ENCODE measurements at places on chromosomes 5 and 9.

- DNase-seq, result no peak
Measured at GRCh38 chr5:63249960-63250359, 671.3 kb downstream of the LRRC70 start.

GRCh38 chr5:29697785-29698414 is 1495.6 kb upstream of the CDH6 start:
- DNase-seq, result no peak

DNA sequence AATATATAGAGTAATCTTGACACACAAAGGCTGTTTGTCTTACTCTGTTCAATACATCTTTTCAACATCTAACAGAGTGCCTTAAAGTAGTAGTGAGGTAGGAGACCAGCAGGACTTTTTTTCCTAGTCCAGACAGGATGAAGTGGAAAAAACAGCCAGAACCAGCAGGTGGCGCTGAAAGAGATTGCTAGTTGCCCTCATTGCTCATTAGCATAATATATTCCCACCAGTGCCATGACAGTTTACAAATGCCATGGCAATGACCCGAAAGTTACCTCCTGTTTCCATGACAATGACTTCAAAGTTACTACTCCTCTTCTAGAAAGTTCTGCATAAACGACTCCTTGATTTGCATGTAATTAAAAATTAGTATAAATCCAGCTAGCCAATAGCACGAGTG is 387.4 kb downstream of the ACTL7B start:
- DNase-seq, result peak; percentile 39

GRCh38 chr5:20958641-20959040 is 970.6 kb upstream of the CDH18 start:
- DNase-seq, result no peak

GRCh38 chr5:43268188-43268820 is 44.9 kb downstream of the HMGCS1 start:
- DNase-seq, result no peak

- DNase-seq, result no peak
Measured at GRCh38 chr5:87154191-87154590, 113.5 kb upstream of the RASA1 start.

GRCh38 chr5:17995997-17996396 is 361.7 kb downstream of the TAF11L14 start:
- no peak for DNase-seq

DNA sequence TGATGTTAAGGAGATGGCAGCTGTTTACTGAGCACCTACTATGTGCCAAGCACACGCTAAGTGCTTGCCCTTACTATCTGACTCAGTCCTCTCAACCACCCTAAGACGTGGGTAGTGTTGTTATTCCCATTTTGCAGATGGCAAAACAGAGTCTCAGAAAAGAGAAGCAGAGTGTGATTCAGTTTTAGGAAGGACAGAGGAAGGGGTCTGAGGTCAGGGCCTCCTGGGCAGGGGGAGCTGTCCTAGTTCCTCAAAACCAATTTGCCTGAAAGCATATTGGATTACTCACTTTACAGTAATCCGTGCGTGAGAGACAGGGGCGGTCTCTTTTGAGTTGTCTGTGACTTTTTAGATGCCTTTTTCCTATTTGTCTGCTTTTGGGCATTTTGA is 23.2 kb downstream of the DNM1 start:
- DNase-seq, result no peak

DNA sequence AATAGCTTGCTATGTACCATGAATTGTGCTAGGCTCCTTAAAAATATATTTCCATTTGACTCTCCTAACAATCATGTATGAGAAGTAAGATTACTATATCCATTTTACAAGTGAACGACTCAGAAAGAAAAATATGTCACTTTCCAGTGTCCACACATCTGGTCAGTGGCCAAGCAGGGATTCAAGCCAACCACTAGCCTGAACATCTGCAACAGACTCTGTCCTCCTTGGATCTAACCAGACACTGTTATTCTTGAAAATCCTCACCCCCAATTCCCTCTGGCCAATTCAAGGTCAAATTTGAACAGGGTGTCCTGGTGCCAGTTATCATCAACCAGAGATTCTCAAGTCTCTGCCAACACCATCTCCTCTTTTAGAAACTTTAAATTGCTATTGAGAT is 344.1 kb upstream of the WWC1 start:
- no peak for DNase-seq

DNA sequence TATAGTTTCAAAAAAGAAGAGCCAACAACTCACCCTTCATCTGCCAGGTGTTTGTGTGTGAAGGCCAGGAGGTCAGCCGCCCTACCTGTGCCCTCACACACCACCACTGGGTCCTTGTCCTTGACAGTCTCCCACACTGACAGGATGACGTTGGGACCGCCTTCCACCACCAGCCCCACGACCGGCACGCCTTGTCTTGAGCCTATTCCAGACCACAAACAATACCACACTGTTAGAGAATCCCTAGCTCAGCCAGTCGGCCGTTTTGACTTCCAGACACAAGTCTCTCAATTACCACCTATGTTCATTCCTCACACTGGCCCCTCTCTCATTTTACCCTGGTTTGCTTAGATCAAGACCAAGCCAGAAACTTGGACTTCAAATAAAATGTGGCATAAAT is 66.1 kb downstream of the TRPM6 start:
- no peak for DNase-seq

- no peak for DNase-seq
Measured at GRCh38 chr9:122788831-122789230, at the start of gene OR5C1. Gene OR5C1, plus strand, starts transcription at chr9:122788933. Its CDS starts 0 bp downstream, at chr9:122788933.

- no peak for DNase-seq
Measured at GRCh38 chr9:27672718-27673117, 99.4 kb upstream of the C9orf72 start.

DNA sequence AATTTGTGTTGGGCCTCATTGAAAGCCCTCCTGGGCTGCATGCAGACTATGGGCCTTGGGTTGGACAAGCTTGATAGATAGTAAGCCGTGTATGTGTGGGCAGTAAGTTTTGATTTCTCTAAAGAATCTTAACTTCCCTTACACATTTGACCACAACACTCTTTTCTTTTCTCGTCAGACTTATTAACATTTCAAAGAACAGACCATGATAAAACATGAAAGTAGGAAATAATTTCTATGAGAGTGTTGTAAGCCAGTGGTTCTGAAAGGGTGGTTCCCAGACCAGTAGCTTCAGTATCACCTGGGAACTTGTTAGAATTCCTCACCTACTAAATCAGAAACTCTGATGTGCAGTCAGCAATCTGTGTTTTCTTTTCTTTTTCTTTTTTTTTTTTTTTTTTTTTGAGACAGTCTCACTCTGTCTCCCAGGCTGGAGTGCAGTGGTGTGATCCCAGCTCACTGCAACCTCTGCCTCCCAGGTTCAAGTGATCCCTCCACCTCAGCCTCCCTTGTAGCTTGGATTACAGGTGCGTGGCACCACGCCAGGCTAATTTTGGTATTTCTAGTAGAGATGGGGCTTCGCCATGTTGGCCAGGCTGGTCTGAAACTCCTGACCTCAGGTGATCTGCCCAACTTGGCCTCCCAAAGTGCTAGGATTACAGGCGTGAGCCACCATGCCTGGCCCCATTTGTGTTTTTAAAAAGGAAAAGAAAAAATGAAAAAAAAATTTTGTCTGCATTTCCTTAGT is 20.0 kb upstream of the GCNT1 start:
- DNase-seq, result no peak

DNA sequence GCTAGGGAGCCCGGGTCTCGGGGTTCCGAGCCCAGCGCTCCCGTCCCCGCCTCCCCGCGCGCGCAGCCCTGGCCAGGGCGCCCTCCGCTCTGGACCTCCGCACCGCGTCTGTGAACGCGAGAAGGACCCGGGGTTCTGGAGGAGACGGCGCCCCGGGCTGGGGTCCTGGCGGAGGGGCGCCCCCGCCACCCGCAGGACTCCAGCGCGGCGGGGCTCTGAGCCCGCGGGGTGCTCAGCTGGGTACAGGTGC is 431 bp downstream of the TMOD1 start:
- no peak for DNase-seq

DNA sequence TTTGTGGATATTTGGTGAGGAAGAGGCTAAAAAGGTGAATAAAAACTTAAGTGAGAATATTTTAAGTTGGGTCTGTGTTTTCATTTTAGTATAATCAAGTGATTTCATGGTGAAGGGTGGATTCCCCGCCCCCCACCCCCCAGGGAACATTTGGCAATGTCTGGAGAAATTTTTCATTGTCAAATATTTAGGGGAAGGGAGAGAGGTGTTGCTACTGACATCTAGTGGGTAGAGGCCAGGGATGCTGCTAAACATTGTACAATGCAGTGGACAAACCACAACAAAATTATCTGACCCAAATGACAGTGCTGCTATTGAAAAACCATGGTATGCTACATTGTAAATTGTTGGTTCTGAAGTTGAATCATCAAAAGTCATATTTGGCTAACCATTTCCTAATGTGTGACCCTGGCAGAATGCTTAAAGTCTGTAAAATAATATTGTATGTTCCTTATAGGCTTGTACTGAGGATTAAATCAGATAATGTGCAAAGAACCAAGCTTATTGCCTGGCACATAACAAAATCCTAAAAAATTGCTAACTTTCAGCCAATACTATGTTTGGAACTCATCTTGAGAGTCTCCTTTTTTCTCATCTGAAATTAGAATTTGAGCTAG is 5.6 kb downstream of the C5orf24 start:
- peak; percentile 83 for DNase-seq

DNA sequence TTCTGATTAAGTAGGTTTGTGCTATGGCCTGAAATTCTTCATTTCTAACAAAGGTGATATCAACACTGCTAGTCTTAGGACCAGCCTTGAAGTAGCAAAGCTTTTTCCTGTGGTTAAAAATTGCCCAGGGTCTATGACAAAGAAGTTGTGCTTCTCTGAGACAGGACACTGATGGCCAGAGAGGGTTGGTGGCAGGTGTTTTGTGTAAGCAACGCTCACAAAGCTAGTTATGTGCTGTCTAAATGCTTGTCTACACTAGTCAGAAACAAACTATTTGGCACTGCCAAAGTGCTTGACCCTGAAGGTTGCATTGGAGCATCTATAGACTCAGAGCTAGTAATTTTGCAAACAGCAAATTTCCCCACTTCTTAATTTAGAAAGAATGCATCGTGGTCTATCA is 44.1 kb upstream of the SELENOP start:
- DNase-seq, result peak; percentile 4

DNA sequence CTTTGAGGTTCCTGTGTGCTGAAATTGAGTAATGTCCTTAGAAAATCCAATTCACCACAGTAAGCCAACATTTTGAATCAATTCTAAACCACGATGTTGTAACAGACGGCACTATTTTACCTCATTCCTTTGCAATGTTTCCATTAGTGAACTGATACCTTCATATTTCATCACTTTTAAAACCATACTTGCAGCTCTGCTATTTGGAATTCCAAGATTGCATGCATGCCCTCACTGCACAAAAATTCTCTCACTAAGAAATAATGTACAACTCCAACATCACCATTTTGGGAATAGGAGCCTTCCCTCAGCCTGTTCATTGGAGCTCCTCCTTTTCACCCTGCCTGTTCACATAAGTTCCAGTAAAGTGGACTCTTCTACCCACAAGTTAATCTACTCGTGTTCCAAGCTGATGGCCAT is 74.8 kb upstream of the TGFBR1 start:
- peak; percentile 78 for DNase-seq

DNA sequence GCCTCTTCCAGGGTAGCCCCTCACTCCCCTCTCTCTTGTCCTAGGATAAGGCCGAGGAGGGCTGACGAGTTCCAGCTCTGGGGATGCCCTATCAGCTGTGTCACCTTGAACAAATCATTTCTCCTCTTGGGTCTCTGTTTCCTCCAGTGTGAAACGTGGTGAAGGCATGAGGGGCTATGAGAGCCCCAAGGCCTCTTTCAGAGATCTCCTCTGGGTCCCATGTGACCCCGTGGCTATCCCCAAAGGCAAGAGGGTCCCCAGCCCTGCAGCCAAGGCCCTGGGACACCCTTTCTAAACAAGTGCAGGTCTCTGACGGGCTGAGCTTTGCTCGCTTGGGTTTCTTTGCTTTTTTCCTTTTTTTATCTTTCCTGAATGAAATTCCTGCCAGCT is 25.5 kb upstream of the SPTLC1 start:
- no peak for DNase-seq

GRCh38 chr9:128706671-128707381 is 4.5 kb downstream of the PKN3 start:
- DNase-seq, result no peak

DNA sequence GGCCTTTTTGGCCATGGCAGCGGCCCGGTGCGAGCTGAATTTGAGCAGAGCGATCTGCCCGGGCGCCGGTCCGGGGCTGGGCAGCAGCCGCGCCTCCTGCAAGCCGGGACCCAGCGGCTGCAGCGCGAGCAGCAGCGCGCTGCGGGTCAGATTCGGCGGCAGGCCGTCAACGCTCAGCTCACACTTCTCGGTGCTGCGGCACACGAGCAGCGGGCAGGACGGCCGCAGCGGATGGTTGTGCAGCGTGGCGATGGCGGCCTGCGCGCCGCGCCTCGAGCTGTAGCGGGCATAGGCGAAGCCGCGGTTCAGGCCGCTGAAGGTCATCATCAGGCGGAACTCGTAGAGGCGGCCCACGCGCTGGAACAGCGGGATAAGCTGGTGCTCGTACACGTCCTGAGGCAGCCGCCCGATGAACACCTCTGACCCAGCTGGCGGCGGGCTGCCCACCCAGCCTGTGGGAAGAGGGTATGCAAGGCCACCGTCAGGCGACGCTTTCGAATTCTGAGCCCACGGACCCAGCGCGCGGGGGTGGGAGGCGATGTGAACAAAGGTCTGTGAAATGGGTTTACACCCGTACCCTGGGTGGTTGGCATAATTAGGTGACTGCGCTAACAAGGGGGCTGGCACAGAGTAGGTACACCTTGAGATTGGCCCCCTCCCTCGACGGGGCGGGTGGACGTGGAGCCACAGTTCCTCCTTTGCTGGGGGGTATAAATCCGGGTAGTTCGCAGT is 755 bp downstream of the DND1 start:
- no peak for DNase-seq

DNA sequence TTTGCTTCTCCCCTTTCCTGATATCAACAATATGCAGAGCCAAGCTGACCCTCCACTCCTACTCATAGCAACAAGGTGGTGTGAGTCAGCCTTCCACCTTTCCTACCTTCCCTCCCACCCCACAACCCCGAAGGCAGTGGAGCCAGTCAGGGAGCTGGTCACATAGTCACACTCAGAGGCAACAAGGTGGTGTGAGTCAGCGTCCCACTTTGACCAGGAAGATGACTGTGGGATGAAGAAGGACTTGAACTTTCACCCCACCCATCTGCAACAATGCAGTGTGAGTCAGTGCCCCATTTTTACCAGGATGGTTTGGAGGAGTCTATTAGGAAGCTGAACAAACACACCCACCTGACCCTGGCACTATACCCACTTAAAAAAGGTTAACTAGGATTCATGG is 30.1 kb upstream of the ZNF782 start:
- DNase-seq, result peak; percentile 85

GRCh38 chr9:113876993-113877368 is 872 bp downstream of the ZNF618 start:
- no peak for DNase-seq
